Naive thymus-derived CD8-positive, alpha-beta T cell (primary cell): ENCODE measurements at places on chromosomes 11 and 22.

DNA sequence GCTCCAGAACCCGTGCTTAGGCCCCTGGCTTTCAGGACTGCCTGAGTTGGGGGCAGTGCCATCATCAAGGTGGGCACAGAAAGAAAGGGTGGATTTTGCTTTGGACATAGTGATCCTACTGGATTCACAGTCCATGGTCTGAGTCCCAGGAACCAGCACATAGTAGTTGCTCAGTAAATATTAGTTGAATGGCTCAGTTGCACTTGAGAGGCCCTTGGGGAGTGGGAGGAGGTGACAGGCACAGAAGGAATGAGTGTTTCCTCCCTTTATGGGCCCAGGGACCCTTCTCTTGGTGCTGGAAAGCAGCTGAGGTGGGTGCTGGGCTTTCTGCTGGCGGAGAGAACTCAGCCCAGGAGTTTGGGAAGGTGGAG lies 16.6 kb downstream of the ARHGEF17 start:
- no peak overlapping the region for H3K4me3 ChIP-seq
- peaks cover 11% of the 10 kb centered on the region for H3K4me1 ChIP-seq
- DNase-seq = no peak
- no peaks in the 10 kb centered on the region for H3K27me3 ChIP-seq
- no peaks in the 10 kb centered on the region for H3K36me3 ChIP-seq
- no peak overlapping the region for H3K27ac ChIP-seq

DNA sequence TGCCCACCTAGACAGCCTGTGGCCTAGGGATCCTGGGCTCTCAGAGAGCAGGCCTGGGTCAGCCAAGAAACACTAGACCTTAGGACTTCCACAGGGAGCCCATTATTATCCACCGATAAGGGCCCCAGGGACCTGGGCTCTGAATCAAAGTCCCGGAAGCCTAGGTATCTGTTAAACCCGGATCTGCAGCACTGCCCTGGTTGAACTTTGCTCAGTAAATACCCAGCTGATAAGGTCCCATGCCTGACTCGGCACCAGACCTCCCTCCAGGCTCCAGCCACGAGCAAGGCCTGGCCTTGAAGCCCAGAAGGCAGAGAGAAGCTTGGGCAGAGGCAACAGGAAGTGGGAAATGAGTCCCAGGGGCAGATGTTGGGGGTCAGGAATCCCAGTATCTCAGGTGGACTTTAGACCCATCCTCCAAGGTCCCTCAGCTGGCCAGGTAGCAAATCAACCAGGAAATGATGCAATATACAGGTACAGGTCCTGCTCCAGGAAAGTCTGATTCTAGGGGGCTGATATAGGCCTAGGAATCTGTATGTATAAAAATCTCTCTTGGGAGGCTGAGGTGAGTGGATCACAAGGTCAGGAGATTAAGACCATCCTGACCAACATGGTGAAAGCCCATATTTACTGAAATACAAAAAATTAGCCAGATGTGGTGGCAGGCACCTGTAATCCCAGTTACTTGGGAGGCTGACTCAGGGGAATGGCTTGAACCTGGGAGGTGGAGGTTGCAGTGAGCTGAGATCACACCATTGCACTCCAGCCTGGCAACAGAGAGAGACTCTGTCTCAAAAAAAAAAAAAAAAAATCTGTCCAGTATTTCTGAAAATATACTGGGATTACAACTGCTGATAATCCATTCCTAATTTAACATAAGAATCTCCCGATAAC lies 18.7 kb downstream of the POU2AF1 start:
- DNase-seq = no peak
- no peak overlapping the region for H3K4me3 ChIP-seq
- H3K27ac ChIP-seq = no peak overlapping the region
- peaks cover 6% of the 10 kb centered on the region for H3K4me1 ChIP-seq
- no peaks in the 10 kb centered on the region for H3K36me3 ChIP-seq

DNA sequence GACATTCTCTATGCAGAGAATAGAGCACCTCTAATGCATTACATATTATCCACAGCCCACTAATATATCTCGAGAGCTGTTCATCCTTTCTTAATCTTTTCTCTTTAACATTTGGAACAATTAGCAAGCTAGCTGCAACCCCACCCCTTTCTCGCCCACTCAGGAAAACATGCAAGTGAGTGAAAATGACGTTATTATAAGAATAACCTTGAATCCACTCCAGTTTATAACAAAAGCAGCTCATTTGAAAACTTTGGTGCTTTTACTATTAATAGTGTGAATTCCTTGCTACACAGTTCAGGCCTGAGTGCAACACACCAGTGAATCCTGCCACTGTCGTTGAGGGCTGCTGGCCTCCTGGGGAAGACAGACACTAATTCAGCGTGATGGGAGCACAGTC lies 63.3 kb upstream of the BMAL1 start:
- no peak overlapping the region for H3K4me3 ChIP-seq
- no peak for DNase-seq
- H3K36me3 ChIP-seq = no peaks in the 10 kb centered on the region
- H3K27ac ChIP-seq = no peak overlapping the region

DNA sequence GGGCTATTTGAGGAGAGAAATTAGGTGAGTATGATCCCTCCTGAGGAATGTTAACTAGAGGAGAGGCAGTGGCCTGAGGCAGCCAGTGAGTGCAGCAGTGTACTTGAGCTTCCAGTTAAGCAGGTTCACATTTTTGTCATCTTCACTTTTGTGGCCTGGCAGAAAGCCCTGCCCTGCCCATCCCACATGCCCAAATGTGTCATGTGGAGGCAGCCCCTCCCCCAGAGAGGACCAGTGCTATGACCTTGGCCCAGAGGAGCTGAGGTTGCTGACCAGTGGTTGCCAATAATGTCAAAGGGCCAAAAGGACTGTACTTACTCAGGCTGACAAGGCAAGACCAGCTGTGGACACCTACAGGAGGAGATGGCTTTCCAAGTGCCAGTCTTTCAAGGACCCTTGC lies 17.6 kb upstream of the GRK2 start:
- no peak overlapping the region for H3K4me3 ChIP-seq
- no peak overlapping the region for H3K27ac ChIP-seq
- no peaks in the 10 kb centered on the region for H3K27me3 ChIP-seq
- no peak for DNase-seq

- peak overlapping the region; percentile 87 for H3K27ac ChIP-seq
- H3K4me3 ChIP-seq = peak overlapping the region; percentile 79
- peak; percentile 7 for DNase-seq
- peaks cover under 1% of the 10 kb centered on the region for H3K27me3 ChIP-seq
Observed at GRCh38 chr22:43481568-43482317, 69.9 kb downstream of the MPPED1 start.

DNA sequence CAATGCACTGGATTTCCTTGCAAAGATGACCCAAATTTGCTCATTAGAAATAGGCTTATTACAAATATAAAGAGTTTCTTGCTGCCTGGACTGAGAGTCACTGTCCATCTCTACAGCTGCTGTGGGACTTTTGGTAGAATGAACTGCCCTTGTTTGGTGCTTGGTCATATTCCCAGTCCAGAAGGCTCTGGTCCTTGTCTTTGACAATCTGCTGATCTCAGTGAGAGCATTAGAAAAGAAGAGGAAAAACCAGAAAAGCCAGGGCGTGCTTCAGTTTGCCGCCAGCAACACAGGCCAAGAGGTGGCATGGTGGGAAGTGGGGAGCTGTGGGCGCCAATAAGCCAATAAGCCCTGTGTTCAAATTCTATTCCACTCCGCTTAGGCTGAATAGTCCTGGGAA lies 48.2 kb upstream of the PARVA start:
- no peaks in the 10 kb centered on the region for H3K36me3 ChIP-seq
- no peak for DNase-seq
- H3K4me1 ChIP-seq = peaks cover 10% of the 10 kb centered on the region
- peaks cover 8% of the 10 kb centered on the region for H3K27me3 ChIP-seq
- H3K27ac ChIP-seq = no peak overlapping the region

GRCh38 chr11:45021692-45022141 lies 71.0 kb upstream of the TP53I11 start:
- H3K36me3 ChIP-seq = no peaks in the 10 kb centered on the region
- peaks cover 14% of the 10 kb centered on the region for H3K4me1 ChIP-seq
- no peak for DNase-seq
- H3K4me3 ChIP-seq = no peak overlapping the region
- H3K27ac ChIP-seq = no peak overlapping the region

DNA sequence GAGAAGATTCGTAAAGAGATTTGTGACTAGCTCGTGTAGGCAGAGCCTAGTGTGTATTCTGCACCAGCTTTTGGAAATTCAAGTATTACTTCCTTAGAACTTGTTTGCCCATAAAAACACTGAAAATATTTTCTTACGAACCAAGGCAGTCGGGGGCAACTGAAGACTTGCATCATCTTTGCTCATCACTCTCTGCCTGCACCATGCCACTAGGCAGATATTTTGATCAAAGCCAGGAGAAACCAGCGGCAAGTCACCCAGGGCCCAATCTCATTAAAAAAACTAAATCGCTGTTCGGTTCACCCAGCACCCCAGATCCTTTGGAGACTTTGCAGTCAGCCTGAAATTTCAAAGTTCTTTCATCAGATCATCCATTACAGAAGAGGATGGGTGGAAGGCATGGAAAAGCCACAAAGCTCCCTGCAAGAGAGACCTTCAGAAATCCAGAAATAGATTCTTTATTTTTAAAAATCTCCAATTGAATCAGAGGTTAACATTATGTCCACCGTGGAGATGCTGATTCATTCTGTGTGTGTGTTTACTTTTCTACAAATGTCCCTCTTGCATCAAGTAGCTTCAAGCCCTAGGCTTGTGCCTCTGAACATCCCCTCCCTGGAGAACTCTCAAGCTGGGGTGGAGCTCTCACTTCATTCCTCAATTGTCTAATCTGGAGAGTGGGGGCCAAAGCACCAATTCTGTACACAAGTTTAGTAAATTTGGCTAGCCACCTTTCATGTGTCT lies 78.4 kb downstream of the ETS1 start:
- H3K4me1 ChIP-seq = peaks cover 97% of the 10 kb centered on the region
- H3K27ac ChIP-seq = peak overlapping the region; percentile 96
- H3K36me3 ChIP-seq = peaks cover 43% of the 10 kb centered on the region

DNA sequence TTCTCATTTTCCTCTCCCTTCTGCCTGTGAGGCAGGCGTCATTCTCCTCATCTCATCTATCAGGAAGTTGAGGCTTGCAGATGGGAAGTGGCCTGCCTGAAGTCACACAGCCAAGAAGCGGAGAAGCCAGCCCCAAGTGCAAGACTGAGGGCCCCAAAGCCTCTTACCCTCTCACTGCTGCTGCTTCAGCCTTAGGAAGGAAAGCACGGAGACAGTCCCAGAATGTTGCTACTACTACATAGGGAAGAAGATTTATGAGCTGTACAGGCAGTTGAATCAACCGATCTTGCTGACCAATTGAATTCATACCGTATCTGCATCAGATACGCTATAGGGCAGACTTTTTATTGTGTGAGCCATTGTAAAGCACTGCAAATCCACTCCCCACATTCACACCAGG lies 89.0 kb downstream of the CWC15 start:
- peaks cover 1% of the 10 kb centered on the region for H3K4me1 ChIP-seq
- peaks cover 5% of the 10 kb centered on the region for H3K36me3 ChIP-seq
- H3K27me3 ChIP-seq = no peaks in the 10 kb centered on the region
- no peak overlapping the region for H3K27ac ChIP-seq

GRCh38 chr11:88521399-88521798 lies 183.9 kb upstream of the CTSC start:
- no peaks in the 10 kb centered on the region for H3K36me3 ChIP-seq
- no peak overlapping the region for H3K27ac ChIP-seq
- no peak overlapping the region for H3K4me3 ChIP-seq
- peaks cover 5% of the 10 kb centered on the region for H3K27me3 ChIP-seq
- H3K4me1 ChIP-seq = no peaks in the 10 kb centered on the region
- no peak for DNase-seq

DNA sequence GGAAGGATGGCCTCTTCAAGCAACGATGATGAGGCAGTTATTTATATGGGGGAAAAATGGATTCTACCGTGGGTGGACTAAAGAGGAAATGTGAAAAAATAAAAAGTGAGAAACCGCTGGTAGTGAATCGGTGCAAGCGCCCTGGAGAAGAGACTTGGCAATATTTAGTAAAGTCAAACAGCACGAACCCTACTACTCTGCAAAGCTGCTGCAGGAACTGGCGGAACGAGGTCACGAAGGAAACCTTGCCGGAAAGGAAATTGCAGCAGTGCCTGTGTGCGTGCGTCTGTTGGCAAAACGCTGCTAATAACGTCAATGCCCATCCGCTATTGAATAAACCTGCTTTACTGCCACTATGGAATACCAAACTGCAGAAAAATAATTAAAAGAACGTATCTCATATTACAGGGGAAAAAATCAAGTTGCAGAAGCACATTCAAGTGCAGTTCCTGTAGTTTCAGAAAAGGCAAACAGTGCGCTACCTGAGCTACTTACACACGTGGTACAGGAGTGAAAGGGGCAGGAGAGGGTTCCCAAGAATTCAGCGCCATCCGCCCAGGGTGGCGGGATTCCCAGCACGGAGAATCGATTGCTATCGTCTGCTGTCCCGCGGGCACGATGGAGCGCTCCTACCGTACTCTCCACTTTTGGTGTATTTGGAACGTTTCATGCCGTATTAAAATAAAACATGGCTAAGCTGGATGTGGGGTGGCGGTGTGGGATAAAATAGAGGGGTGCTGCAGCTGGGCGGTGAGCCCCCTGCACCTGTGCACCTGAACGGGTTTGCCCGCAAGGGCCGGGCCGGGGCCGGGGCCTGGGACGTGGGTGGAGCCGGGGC lies 585 bp upstream of the NADSYN1 start:
- H3K27ac ChIP-seq = peak overlapping the region; percentile 95
- DNase-seq = peak; percentile 83
- H3K4me1 ChIP-seq = peaks cover 62% of the 10 kb centered on the region
- no peaks in the 10 kb centered on the region for H3K27me3 ChIP-seq

DNA sequence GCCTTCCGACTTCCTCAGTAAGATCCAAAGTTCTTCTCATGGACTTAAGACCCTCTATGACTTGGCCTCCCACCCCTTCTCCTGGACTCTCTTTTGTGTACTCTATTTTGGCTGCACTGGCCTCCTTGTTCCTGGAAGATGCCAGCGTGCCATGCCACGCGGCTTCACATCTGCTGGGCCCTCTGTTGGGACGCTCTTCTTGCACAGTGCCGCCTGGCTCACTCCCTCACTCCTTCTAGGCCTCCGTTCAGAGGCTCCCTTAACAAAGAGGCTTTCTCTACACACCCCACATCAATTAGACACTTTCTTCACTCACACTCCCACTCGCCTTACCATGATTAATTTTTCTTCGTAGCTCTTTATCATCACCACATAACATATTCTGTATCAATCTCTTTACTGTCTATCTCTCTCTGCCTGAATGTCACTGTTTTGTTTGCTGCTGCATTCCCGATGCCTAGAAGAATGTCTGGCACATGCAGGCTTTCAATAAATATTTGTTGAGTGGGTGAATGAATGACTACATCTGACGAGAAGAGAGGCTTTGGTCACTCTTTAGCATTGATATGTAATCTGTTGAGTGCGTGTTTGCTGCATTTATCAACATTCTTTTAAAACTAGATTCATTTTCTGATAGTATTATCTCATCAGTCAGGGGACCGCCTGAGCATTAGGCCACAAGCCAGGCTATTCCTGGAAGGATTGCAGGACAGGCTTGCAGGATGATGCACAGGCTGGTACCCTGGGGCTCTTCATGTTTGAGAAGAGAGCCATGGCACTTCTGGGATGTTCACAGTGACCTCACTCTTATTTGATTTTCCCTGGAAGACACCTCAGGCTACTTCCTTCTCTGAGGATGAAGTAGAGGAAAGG lies 60.6 kb upstream of the AMPD3 start:
- H3K27me3 ChIP-seq = peaks cover 15% of the 10 kb centered on the region
- no peak overlapping the region for H3K4me3 ChIP-seq
- H3K27ac ChIP-seq = no peak overlapping the region

GRCh38 chr11:9626496-9627394 lies 37.1 kb upstream of the SWAP70 start:
- H3K36me3 ChIP-seq = no peaks in the 10 kb centered on the region
- no peak for DNase-seq
- H3K4me3 ChIP-seq = no peak overlapping the region
- no peaks in the 10 kb centered on the region for H3K27me3 ChIP-seq
- H3K27ac ChIP-seq = no peak overlapping the region
